ENCODE measurements at places on chromosomes 1 and 21.

DNA sequence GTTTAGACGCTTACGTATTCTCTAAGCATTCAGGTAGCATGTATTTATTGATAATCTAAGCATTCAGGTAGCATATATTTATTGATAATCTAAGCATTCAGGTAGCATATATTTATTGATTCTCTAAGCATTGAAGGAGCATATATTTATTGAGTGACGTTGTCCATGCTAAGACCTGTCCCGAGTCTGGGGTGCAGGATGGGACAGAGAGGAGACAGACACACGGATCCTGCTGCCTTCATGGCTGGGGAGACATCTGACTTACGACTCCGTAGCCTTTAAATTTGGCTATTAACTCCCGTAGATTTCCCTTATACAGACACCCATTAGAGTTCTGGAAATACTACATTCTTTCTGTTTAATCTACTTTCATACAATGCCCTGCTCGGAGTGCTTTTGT lies 982 bp downstream of the SCCPDH start:
- no peak for DNase-seq

- no peak for DNase-seq
These were observed 4.7 kb downstream of the UROD start for GRCh38 chr1:45016767-45017166.

DNA sequence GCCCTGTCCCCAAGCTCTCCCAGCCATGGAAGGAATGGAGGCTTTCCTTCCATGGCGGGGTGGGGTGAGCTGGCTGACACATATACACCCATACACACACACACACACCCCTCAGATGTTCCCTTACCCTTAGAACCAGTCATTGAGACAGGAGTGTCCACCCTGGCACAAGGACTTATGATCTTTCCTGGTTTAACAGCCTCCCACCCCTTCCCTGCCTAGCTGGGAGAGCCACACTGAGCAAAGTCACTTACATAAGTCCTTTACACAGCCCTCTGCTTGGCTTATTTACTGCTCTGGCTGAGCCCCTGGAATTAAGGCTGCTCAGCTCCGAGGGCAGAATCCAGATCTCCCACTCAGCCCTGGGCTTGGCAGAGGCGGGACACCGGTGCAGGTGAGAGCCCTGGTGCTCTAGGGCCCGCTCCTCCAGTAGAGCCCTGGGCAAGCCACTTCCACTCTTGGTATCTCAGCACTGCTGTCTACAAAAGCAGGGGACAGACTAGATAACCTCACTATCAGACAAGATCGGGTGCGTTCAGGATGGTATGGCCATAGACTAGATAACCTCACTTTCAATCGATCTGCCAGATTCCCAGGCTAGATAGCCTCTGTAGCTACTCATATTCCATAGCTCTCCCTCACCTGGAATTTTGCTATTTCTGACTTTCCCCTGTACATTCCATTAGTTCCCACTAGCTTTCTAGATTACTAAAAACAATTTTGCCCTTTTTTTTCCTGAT lies 16.7 kb downstream of the SLC6A9 start:
- no peak for DNase-seq

GRCh38 chr1:162070094-162070748 lies 730 bp downstream of the NOS1AP start:
- DNase-seq, result no peak

- no peak for DNase-seq
These were observed 6.4 kb upstream of the CDK11B start for GRCh38 chr1:1664941-1665814.

GRCh38 chr21:37165586-37165985 lies 92.5 kb downstream of the TTC3 start:
- peak; percentile 19 for DNase-seq

GRCh38 chr1:73626326-73626725 lies 571.6 kb downstream of the LRRIQ3 start:
- DNase-seq, result no peak

DNA sequence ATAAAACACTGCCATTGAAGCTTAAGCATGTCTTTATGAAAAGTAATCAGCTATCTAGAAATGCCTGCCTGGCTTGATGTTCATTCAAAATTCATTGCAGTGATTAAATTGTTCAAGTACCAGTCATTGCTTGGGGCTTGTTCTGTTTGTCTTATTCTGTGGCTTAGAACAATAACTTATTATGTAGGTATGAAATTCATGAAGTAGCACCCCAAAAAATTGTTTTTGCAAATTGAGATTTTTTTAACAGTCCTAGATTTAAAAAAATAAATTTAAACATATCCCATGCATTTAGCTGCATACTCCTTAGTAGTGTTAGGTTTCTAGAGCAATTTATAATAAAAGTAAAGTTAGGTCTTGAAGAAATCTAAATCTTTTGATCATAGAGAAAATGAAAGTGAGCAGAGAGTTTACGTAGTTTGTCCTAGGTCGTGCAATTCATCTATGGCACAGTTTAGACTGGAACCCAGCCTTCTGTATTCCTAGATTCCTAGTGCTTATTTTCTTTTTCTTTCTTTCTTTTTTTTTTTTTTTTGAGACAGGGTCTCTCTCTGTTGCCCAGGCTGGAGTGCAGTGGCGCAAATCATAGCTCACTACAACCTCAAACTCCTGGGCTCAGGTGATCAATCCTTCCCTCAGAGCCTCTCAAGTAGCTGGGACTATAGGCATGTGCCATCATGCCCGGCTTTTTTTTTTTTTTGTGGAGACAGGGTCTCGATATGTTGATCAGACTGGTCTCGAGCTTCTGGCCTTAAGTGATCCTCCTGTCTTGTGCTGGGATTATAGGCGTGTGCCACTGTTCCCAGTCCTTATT lies 9.3 kb downstream of the MIER1 start:
- DNase-seq, result no peak

GRCh38 chr1:232186931-232187330 lies 443.0 kb downstream of the SIPA1L2 start:
- peak; percentile 24 for DNase-seq

DNA sequence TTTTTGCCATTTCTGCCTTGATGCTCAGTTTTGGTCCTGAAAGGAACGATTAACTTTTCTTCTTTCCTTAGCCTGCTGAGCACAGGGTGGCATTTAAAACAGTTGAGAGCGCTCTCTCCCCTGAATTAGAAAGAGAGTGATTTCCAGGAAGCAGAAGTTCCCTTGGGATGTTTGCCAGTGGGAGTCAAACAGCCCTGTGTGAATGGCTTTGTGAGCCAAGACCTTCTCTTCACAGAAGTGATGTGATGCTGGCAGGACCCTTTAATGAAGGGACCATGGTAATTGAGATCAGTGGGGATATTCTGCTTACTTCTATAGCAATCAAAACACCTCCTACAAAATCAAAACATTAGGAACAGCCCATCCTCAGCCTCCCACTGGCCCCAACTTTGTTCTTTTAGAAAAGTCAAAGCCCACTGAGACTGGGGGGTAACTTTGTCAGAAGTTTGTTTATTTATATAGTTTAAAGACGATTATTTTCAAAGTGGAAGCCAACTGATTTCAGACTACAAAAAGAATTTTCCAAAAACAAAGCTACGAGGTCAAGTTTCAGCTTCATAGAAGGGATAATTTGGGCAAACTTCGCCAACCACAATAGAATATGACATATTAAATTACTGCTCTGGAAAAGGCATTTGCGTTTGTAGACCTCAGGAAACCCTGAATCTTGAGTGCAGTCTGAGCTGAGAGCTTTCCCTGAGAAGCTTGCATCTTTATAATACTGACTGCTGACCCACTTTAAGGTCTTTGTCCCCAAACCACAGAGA lies 122.7 kb downstream of the GABPA start:
- no peak for DNase-seq

DNA sequence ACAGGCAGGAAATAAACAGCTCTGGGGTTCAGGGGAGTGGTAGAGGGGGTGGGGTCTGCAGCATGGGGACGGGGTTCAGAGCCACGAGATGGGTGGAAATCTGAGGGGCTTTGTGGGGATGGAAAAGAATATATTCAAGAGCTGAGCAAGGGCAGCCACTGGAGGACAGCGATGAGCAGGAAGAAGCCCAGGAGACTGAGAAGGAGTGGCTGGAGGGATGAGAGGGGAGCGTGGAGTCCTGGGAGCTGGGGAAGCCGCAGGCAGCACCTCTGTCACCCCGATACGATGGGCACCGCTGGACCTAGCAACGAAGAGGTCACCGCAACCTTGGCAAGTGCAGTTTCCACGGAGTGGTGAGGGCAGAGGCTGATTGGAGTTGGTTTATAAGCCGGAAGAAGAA lies 10.0 kb upstream of the KCNAB2 start:
- DNase-seq, result no peak

- no peak for DNase-seq
These were observed 874.1 kb upstream of the B3GALT2 start for GRCh38 chr1:194060481-194060880.

DNA sequence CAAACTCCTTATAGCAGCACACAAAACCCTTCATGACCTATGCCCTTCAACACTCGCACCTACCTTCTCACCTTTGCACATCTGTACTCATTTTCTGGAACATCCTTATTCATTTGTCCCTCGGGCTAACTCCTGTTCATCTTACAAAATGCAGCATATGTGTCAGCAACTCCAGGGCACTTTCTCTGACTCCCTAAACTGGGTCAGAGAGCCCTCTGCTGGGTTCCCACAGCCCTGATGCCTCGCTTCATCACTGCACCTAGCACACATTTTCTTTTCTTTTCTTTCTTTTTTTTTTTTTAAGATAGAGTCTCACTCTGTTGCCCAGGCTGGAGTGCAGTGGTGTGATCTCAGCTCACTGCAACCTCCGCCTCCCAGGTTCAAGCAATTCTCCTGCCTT lies 54.0 kb downstream of the RAB3B start:
- DNase-seq, result peak; percentile 34

DNA sequence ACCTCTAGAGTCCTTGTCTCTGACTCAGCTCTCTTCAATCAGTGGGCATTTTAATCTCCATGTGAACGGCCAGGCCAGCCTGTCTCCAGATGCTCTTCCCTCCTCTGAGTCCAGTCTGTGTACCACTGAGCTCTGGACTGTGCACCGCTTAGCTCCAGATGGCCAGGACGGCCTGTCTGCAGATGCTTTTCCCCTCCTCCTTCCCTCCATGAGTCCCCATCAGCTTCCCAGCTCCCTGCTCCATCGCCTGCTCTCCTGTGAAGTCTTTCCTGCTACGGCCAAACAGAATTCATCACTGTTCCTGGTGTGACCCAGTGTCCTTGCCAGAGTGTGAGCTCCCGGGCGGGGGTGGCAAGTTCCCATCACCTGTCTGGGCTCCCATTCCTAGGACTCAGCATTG lies 42.0 kb downstream of the STUM start:
- no peak for DNase-seq

GRCh38 chr1:201006450-201006849 lies 17.1 kb downstream of the KIF21B start:
- no peak for DNase-seq

GRCh38 chr1:83022206-83022605 lies 976.7 kb downstream of the TTLL7 start:
- no peak for DNase-seq

- DNase-seq, result no peak
These were observed 4.5 kb upstream of the CSRP1 start for GRCh38 chr1:201511396-201511940.

GRCh38 chr1:233640179-233640578 lies 26.3 kb downstream of the KCNK1 start:
- no peak for DNase-seq

DNA sequence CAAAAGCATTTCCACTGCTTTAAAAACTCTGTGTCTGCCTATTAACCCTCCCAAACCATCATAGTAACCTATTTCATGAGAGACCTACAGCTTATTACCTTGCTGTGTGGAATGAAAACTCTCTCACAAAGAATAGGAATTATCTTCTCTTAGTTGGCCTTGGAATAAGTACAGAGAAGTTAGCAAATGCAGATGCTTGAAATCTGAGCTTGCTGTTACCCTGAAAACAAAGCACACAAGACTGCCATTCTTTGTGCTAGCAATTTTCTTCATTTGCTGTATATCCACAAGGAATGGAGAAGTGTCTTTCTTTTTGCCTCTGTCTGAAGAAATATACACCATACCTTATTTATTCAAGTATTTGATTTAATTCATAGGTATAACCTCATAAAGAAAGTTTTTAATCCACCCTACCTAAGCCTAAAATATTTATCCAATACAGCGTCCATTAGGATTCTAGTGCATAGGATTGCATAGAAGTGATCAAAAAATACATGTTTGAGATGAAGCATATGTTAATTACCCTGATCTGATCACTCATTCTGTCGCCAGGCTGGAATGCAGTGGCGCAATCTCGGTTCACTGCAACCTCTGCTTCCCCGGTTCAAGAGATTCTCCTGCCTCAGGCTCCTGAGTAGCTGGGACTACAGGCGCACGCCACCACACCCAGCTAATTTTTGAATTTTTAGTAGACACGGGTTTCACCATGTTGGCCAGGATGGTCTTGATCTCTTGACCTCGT lies 451.1 kb downstream of the LTN1 start:
- no peak for DNase-seq

GRCh38 chr1:32770221-32770731 lies 46.9 kb downstream of the YARS1 start:
- DNase-seq, result no peak

DNA sequence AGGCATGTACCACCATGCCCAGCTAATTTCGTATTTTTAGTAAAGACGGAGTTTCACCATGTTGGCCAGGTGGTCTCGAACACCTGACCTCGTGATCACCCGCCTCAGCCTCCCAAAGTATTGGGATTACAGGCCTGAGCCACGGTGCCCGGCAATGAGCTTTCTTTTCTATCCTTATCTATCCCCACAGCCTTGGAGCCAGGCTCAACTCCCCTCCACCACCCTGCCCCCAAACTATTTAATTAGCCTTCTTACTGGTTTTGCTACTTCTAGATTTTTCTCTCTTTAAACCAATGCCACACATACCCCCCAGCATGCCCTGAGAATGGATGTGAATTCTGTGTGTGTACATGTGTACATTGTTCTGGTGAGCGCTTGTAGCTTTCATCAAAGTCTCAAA lies 5.7 kb upstream of the VANGL2 start:
- no peak for DNase-seq

GRCh38 chr1:109719337-109719837 lies 7.3 kb downstream of the GSTM5 start:
- peak; percentile 55 for DNase-seq

DNA sequence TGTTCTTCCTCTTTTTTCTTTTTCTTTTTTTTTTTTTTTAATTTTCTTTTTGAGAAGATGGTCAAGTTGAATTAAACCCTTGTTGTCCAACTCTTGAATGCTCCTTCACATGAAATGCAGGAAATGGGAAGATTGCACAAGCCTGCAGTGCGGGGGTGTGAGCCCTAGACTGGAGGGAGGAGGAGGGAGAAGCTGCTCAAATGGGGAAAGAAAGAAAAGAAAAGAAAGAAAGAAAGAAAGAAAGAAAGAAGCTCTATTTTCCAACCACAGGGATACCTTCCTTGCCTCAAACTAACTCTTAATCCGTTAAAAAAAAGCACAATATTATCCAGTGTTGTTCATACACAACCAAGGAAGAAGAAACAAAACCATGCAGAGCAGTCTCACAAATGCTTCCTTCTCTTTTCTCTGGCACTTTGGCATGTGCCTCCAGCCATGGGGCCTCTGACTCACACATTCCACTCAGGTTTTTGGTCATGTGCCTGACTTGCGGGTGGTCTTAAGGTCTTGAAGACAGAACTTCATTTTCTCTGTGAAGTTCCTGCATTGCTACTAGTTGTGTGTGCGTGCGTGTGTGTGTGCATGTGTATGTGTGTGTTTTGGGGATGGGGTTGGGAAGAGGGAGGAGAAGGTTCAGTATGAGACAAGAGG lies 276.1 kb downstream of the RPS6KC1 start:
- peak; percentile 99 for DNase-seq

Data from fibroblast of upper back skin (primary cell).